ENCODE measurements at places on chromosomes 2 and 18.

DNA sequence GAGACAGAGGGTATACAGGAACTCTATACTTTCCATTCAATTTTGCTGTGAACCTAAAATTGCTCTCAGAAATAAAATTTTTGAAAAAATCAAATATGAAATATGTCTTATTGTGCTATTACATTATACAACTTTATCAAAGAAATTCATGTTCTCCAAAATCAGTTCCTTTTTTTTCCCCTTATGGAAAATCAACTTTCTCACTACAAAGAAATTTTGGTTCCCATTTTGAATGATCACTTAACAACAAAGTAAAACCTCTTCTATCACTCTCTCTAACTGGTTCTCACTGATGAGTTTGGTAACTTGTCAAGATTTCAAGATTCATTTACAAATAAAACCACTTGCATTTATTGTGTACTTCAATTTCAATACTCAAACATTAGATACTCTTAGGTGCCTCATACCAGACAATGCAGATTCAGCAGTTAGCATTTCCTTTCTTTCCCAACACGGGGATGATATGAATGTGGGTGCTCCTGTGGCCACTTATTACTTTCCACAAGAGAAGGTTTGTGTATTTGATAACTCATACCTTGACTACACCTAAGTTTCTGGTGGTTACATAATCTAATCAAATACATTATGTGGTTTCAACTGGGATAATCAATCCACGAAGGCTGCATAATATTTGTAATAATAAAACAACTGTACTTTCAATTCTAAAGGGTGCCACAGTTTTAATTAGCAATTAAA is 6.4 kb downstream of the PSME4 start:
- no peak for DNase-seq

DNA sequence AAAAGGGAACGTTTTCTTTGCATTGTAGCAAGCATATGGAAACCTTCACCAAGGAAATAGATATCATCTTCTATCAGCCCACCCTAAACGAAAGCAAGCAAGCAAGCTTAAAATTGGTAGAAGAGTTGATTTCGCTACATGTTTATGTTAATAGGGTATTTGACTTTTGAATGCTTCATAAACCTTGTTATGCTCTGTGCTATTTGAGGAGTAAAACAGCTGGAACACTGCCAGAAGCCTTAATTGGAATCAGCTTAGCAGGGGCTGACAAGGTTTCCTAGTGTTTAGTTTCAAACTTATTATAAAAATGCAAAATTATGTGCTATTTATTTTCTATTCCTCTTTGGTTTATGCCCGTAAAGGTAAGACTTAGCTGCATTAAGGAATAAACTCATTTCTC is 70.6 kb upstream of the LINC00305 start:
- DNase-seq: no peak

DNA sequence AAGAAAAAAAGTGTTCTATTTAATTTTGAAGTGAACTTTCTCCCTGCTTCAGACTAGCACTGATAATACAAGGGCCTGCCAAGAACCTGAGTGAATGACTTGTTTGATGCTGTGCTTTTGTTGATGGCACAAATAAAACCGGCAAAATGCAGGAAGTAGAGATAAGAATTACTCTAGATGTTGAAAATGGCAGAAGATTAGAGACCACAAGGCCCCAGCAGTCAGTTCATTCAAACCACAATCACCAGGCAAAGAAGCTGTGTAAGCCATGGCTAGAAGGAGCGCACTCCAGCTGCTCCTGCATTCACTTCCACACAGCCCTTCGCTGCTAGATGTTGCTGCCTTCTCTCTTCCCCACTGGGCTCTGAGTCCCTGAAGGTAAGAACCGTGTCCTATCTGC is 297.1 kb downstream of the AGPS start:
- DNase-seq: no peak

DNA sequence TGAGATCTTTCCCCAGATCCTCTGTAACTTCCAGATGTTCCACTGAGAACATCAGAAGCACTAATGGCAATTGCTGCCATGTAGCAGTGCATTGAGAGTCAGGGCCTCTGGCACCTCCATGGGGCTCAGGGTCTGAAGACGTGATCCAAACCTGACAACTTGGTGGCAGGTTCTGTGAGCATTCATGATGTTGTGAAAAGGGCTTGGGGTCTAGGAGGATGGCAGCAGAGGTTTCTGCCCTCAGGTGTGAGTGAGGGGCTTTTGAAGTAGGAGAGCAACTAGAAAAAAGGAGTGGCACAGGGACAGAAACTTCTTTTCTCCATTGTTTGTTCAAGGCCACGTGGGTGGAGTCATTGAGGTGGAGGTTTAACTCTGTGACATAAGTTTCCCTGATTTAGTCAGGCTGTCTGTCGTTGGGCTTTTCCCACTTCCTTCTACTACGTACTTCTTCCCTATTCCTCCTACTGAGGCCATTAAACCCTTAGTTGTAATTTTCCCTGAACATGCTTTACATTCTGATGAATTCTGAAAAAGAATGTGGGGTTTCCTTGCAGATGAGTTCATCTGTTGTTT is 13.1 kb downstream of the CFLAR start:
- no peak for DNase-seq

DNA sequence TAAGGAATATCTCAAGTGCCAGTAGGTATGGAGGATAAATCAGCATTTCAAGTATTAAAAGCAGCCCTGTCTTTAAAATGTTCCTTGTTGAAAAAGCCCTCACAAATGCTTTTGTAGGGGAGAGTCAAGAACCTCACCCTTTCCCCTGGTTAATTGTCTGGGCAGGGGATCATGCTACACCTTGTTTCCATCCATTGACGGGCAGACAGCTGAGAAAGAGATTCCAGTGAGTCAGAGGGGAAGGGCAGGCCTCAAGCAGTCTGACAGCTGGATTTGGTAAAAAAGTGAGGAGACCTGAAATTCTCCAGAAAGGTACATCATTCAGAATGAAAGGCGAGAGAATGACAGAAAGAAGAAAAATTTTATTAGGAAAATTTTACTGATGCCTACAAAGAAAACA is 203.2 kb upstream of the CYP26B1 start:
- no peak for DNase-seq

GRCh38 chr18:34786162-34786741 is 76.2 kb downstream of the DTNA start:
- no peak for DNase-seq

DNA sequence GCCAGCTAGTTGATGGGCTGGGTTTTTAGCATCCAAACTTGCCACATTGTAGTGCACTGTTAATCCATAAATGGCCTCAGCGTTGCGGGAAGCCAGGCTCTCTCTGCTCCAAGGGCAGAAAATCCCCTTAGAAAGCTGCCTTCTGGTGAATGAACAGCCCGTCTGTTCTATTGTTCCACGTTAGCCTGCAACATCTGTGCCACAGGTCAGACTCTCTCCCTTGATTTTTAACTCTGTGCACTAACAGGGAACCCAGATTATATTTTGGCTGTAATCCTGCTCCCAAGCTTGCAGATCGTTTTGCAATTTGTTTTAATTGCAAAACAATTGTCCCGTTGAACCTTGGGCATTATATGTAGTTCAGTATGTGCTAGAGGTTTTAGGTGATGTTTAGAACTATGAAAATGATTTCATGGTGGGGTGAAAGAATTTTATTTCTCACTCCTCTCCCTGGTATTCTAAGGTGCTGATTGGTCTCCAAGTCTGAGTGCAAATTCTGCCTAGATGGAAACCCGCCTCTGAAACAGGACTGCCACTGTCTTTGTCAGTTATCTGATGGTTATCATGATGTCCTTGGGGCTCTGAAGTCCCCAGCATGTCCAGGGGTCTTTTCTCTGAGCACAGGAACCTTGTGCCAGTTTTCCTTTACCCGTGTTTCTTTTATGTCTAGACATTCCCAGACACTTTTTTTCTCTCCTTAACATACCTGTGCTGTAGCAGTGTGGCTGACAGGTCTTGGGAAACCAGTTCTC is 106.6 kb downstream of the MAP4K4 start:
- DNase-seq: no peak

DNA sequence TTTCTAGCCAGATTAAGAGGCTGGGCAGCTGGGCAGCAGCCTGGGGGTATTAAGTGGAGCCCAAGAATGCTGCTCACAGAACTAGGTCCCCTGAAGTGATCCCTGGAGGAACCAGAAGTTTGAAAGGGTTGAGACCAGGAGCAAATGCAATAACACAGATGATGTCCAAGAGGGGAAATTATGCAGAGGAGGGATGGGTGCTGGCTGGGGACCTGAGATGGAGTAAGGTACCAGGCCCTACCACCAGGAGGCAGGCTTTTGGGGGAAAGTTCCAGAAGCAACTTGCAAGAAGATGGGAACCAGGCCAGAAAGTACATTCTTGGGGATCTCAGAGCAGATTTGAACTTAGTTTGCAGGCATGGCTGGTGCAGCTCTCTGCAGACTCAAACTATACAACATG is 175.1 kb downstream of the NCK2 start:
- no peak for DNase-seq

DNA sequence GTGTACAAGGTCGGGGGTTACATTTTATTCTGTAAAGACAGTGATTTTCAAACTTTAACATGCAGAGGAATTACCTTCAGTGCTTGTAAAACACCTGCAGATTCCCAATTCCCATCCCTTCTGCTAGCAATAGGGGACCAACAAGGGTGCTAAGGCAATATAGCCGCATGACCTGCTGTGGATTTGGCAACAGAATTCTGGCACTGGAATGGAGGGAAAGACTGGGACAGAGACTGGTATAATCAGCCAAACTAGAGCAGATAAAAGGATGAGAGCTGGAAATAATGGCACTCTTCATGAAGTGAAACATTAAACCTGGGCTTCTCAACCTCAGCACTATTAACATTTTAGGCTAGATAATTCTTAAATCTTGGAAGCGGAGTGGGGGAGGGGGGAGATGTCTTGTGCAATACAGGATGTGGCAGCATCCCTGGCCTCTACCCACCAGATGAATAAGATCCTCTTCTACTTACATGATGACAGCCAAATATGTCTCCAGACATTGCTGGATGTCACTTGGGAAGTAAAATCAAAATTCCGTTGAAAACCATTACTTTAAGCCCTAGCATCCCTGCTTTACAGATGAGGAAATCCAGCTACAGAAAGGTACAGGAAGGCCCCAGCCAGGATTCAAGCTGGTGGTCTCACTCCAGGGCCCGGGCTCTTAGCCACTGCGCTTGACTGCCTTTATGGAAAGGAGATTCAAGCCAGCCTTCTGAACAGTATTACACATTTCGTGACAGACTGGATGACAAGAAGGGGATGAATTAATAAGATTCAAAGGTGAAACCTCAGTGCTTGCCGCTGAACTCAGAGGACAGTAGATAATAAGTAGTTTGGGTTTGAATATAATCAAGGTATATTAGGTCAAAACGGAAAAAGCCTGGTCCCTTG is 1.7 kb downstream of the EVA1A start:
- DNase-seq: no peak

DNA sequence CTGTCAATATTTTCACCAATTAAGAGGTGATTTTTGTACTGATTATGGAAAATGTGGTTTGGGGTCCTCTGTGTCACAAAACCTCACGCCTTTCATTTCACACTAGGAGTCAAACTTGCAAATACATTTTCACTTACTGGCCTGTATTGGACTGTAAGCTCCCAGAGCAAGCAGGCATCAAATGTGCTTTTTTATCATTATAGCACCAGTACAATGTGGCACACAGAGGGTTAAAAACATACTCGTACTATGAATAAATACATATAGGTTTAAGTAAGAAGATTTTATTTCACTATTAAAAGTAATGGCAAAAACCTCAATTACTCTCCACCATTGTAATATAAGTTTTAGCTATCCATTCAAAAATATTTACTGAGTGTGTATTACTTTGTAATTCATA is 56.7 kb downstream of the ABCB11 start:
- no peak for DNase-seq

DNA sequence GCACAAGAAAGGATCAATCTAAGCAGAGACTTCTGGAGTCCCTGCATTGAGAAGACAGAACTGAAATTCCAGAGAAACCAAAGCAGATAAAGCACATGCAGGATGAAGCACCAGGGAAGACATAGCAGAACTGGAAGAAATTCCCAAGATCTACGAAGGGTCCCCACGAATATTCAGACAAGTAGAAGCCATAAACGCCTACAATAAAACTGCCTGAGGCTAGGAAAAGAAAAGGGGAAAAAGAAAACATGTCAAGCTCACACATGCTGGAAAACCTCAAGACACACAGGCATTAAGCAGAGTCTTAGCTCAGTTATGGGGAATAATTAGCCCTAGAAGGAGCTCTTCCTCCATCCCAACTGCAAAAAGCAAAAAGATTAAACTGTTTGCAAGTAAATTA is 171.2 kb downstream of the NBAS start:
- no peak for DNase-seq

DNA sequence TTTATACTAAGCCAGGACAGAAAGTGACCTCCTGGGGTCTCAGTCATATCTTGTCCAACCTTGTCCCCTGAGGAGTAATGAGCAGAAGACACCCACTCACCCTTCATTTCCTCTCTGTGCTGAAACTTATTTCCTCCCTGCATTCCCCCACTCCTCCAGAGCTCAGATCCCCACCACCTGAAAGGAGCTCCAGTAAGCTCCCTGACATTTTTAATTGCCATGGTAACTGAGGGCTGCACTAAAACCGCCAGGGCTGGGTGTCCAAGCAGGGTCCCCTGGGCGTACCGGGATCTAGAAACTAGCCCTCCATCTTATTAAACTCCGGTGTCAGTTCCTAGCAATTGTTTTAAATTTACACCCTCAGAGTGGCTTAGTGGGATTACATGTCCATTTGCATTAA is 393.3 kb upstream of the HNRNPA3 start:
- no peak for DNase-seq

DNA sequence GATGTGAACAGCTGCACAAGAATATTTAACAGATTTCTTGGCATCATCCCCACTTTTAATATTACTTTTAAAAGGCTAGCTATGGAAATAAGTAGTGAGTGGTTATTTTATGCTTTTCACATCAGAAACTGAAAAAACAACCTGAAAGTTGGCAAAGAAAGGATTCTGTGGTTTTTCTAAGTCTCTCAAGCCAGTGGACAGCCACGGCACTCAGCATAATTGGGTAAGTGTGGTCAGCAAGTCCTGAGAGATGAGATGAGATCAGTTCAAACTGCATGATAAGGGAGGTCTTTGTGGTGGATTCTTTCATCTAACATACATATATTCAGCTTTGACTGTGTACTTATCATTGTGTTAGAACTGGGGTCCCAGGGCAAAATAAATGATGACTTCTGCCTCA is 105.2 kb downstream of the LYPD6B start:
- no peak for DNase-seq

Data from sciatic nerve (tissue), 2 donors.